ENCODE measurements at places on chromosomes 7 and 10.

- no peak for DNase-seq
Observed at GRCh38 chr7:148327379-148327778, 263.2 kb upstream of the C7orf33 start.

GRCh38 chr10:65710306-65710705 is 1215.5 kb upstream of the LRRTM3 start:
- no peak for DNase-seq

GRCh38 chr7:29619111-29619510 is 55.5 kb downstream of the PRR15 start:
- DNase-seq: no peak

- DNase-seq: no peak
Observed at GRCh38 chr10:95388539-95388938, 97.7 kb upstream of the PDLIM1 start.

GRCh38 chr7:145812218-145812617 is 304.4 kb upstream of the CNTNAP2 start:
- DNase-seq: no peak

DNA sequence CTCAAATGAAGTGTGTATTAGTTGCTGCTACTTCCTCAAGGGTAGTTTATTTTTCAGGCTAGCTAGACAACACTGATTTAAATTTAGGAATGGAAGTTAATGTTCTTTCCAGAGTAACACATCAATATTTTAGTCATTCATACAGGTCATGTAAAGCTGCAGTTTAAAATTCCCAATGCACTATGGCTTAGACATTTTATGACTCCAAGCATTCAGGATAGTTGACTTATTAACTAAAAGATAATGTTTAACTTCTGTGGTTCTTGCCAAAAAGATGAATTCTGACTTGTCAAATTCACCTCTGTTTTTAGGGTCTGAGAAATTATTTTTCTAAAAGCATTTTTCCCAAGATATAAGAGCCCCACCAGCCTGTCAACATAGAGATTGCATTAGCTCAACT is 131.9 kb downstream of the TFPI2 start:
- no peak for DNase-seq

- peak; percentile 50 for DNase-seq
Observed at GRCh38 chr10:26860102-26860442, 686 bp downstream of the ABI1 start.

- DNase-seq: no peak
Observed at GRCh38 chr10:114078346-114078745, 34.7 kb downstream of the ADRB1 start.

- no peak for DNase-seq
Observed at GRCh38 chr7:41252551-41252950, 450.3 kb downstream of the INHBA start.

DNA sequence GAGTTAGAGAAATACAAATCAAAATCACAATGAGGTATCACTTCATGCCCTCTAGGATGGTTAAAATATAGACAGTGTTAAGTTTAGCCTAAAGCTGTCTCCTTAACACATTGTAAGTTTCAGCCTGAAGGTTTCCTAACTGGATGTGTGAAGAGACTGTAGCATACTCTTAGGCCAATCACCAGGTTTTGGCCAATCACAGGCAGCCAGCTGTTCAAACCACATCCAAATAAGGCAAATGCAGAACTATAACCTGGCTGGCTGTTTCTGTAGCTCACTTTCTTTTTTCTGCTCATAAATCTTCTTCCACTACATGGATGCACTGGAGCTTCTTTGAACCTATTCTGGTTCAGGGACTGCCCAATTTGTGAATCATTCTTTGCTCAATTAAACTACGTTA is 19.7 kb downstream of the ESYT2 start:
- DNase-seq: no peak

- DNase-seq: no peak
Observed at GRCh38 chr7:3277604-3278572, 23.2 kb upstream of the SDK1 start.

GRCh38 chr7:82080254-82080927 is 310.5 kb upstream of the HGF start:
- no peak for DNase-seq

DNA sequence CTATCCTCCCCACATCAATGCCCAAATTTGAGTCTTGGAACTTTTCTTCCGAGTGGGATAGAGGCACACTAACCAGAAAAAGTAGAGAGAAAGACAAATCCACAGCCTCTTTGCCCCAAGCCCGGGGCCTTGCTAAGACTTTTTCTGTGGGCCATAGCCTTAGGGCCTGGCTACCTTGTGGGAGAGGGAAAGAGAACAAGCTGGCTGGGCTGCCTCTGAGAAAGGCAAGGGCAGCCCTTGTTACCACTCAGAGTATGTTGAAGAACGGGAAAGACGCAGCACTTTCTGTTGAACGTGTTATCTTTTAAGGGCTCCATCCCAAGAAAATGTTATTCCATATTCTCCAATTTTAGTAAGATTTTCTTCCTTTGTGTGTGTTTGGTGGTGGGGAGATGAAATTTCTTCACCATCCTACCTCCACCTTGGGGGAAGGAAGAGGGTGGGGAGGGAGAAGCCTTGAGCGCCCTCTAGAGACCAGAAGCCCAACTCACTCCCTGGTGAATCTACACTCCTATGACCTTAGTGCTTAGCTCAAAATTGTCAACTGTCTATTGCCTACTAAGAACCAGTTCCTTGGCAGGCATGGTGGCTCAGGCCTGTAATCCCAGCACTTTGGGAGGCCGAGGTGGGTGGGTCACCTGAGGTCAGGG is 3.9 kb upstream of the NRF1 start:
- DNase-seq: no peak

DNA sequence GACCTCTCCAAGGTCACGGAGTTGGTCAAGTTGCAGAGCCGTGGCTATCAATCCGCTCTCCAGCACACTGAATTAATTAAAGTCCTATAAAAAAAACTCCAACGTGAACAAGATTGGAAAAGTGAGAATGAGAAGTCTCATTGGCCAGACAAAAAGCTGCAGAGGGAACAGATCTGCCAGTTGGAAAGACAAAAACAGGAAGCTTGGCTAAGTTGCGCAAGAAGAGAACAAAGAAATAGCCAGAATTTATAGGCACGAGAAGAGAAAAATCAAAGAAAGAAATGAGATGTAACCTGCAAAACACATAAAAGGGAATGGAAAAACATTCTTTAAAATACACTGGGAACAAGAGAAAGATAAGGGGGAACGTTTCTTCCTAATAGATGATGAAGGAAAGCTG is 45.7 kb upstream of the CRTAC1 start:
- DNase-seq: no peak

- no peak for DNase-seq
Observed at GRCh38 chr7:47418601-47419309, 163.2 kb downstream of the TNS3 start.

GRCh38 chr7:30910411-30911073 is 1.1 kb upstream of the AQP1 start:
- DNase-seq: no peak

GRCh38 chr10:58014436-58014835 is 253.3 kb downstream of the IPMK start:
- no peak for DNase-seq
